ENCODE measurements at places on chromosomes 5 and 9.
A peak's percentile ranks its signal among the peaks of the same experiment; 100 is the strongest.

GRCh38 chr5:115487756-115488155, 56.8 kb downstream of the FEM1C start:
- DNase-seq, result no peak

GRCh38 chr5:178240766-178241165, 8.2 kb upstream of the PHYKPL start:
- no peak for DNase-seq

- DNase-seq, result no peak
Observed at GRCh38 chr9:129655696-129656095, 9.8 kb upstream of the PRRX2 start.

DNA sequence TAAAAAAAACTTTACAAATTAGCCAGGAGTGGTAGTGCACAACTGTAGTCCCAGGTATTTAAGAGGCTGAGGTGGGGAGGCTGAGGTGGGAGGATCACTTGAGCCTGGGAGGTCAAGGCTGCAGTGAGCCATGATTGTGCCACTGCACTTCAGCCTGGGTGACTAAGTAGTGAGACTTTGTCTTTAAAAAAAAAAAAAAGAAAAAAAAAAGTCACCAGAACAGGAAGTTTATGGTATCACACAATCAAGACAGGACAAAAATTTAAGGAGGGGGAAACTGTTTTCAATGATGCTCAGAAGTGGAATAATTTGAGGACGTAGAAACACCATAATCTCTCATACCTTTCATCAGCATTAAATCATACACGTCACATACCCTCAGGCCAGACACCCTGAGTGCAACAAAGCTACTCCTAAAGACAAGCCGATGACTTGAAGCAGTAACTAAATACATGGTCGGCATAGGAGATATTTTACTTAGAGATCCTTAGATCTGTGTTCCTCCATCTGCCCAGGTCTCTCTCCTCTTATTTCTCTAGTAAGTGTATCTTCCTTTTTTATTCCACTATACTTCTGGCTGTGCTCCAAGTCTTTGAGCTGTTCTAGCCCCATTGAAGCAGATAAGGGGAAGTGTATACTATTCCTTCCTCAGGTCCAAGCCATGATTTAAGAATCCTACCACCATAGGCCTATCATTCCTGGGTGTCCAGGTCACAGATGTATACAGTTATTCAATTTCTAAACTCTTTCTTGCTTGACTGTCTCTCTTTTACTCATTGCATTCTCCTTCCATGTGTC, 91.3 kb upstream of the APC start:
- no peak for DNase-seq

- DNase-seq, result no peak
Observed at GRCh38 chr5:39698838-39699560, 274.2 kb upstream of the DAB2 start.

- no peak for DNase-seq
Observed at GRCh38 chr9:93567271-93567959, 9.0 kb upstream of the PHF2 start.

GRCh38 chr5:14595891-14596290, 14.3 kb downstream of the OTULINL start:
- DNase-seq, result no peak

DNA sequence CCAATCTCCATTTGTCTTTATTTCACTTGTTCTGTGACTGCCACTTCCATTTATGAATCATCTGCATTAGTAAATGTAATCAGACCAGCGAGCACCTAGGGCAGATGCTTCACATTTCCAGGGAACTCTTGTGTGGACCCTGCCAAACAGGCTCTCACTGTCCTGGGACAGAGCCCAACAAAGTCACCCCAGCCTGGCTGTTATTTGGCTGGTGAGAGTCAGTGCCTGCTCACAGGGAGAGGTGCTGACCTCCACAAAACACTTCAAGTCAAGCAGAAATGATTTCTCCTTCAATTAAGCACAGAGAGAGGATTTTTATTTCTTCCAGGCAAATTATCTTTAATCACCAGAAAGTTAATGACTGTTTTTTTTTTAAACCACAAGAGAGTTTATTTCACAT, 568.0 kb downstream of the MTRR start:
- no peak for DNase-seq

- DNase-seq, result no peak
Observed at GRCh38 chr5:99104538-99105132, 175.8 kb upstream of the CHD1 start.

DNA sequence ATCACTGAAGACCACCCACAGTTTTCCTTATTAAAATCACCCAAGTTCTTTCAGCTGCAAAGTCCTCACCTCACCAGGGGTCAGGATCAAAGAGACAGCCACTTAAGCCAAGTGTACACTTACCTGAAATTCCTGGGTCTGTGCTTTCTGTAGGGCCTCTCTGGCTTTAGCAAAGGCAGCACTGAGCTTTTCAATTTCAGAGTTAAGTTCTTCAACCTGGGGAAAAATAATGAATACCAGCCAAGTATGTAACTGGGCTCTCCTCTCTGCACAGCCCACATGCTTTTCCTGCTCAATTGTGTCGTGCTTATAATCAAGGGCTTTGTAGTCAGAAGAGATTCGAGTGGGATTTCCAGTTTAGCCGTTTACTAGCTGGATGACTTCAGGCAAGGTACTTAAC, 55.1 kb downstream of the CDK5RAP2 start:
- DNase-seq, result no peak

- no peak for DNase-seq
Observed at GRCh38 chr5:137231540-137231939, 267.6 kb downstream of the SPOCK1 start.

DNA sequence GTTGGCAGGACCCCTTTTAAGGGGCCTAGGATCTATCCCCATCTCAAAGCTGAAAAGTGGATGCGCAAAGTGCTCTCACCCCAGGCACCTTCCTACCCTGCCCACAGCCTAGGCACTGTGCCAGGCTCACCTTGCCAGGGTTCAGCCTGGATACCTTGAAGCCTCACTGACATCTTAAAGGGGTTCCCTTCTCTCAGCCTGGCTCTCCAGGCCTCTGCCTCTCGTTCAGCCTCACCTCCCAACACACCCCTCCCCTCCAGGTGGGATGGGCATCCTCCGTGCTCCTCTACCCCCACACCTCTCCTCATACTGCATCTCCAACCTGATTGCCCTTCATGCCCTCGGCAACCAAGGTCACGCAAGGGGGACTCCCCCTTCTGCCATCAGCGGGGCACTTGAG, 25.5 kb downstream of the TNIP1 start:
- no peak for DNase-seq

DNA sequence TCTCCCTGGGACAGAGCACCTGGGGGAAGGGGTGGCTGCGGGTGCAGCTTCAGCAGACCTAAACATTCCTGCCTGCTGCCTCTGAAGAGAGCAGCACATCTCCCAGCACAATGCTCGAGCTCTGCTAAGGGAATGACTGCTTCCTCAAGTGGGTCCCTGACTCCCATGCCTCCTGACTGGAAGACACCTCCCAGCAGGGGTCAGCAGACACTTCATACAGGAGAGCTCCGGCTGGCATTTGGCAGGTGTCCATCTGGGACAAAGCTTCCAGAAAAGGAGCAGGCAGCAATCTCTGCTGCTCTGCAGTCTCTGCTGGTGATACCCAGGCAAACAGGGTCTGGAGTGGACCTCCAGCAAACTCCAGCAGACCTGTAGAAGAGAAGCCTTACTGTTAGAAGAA, 77.2 kb downstream of the SLCO6A1 start:
- DNase-seq, result no peak

- DNase-seq, result no peak
Observed at GRCh38 chr5:168177831-168178450, 113.5 kb upstream of the WWC1 start.

- no peak for DNase-seq
Observed at GRCh38 chr9:89576404-89576839, 28.4 kb upstream of the GADD45G start.

DNA sequence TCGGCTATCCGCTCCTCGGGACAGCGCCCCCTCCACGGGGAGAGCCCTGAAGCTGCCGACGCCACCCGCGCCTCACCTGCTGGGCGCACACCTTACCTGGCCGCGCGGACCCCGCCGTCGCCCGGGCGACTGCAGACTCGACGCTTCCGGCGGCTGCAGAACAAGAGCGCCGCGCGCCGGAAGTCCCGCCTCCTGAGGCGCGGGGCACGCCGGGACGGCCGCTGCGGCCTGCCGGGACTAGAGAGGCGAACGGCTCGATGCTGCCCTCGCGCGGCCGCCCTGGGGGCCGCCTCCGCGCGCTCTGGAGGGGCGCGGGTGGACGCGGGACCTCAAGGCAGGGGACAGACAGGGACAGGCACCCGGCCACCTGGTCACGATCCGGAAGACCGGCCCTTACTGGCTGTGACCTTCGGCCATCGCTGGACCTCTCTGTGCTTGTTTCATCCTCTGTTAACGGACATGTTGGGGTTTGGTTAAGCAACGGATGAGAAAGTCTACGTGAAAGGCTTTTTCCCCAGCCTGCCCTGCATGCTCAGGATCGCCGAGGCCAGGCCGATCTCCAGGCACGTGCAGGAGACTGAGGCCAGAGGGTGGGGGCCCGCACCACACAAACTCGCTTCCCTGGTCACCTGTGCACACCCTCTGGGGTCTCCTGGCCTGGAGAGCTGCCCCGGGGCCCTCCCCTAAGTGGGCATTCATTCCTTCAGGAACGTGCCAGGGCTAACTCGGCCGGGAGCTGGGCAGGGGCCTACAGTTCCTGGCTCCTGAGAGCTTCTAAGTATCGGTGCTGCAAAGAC, at the start of gene SNAPC4:
Gene SNAPC4, minus strand, starts transcription at position 133 of the 797 bp plus-strand sequence. CDS start 1,742 bp downstream, outside the sequence.
- peak; percentile 80 for DNase-seq

GRCh38 chr9:130289711-130290241, 24.2 kb downstream of the HMCN2 start:
- no peak for DNase-seq

DNA sequence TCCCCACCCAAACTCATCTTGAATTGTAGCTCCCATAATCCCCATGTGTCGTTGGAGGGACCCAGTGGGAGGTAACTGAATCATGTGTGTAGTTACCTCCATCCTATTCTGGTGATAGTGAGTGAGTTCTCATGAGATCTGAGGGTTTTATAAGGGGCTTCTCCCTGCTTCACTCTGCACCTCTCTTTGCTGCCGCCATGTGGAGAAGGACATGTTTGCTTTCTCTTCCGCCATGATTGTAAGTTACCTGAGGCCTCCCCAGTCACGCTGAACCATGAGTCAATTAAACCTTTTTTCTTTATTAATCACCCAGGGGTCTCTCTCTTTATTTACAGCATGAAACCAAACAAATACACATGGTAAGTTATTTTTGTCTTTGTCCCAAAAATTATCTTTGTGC, 726.1 kb downstream of the CDH18 start:
- DNase-seq, result no peak

- DNase-seq, result no peak
Observed at GRCh38 chr9:99299211-99300102, 77.4 kb downstream of the SEC61B start.

GRCh38 chr5:56829137-56829908, 14.0 kb downstream of the MAP3K1 start:
- DNase-seq, result no peak

DNA sequence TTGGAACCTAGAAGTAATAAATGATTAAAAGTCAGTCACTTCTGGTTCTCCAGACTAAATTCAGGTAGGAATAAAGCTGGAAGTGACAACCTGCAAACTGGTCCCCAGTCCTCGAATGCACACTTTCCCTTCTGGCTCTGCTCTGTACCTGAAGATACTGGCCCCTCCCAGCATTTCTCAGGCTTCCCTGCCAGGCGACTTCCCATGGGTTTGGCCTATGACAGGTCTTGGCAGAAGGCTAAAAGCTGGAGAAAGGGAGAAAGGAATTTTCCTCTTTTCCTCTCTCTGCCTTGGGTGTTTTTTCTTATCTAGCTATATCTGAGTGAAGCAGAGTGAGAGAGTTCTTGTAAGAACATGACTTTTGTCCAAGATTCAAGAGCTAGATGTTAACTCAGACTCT, 1005.7 kb downstream of the DTWD2 start:
- DNase-seq, result no peak
